ENCODE measurements at places on chromosomes 5 and 9. TPM values are rescaled to one million over a fixed set of nuclear protein-coding genes. Genes with fewer than 3 reads are reported as not detected.

KIAA0825 gene
- 5.5 TPM for total RNA-seq

ADAMTS13 gene
- total RNA-seq: 1.9 TPM

- no peak for DNase-seq
Observed at GRCh38 chr9:69171049-69171448, 3.0 kb upstream of the TJP2 start.

BNIP1 gene
- 8.4 TPM for total RNA-seq

GFPT2 gene
- 13.4 TPM for total RNA-seq

- peak; percentile 57 for DNase-seq
Observed at GRCh38 chr9:27385606-27386322, 88.8 kb upstream of the EQTN start.

DNA sequence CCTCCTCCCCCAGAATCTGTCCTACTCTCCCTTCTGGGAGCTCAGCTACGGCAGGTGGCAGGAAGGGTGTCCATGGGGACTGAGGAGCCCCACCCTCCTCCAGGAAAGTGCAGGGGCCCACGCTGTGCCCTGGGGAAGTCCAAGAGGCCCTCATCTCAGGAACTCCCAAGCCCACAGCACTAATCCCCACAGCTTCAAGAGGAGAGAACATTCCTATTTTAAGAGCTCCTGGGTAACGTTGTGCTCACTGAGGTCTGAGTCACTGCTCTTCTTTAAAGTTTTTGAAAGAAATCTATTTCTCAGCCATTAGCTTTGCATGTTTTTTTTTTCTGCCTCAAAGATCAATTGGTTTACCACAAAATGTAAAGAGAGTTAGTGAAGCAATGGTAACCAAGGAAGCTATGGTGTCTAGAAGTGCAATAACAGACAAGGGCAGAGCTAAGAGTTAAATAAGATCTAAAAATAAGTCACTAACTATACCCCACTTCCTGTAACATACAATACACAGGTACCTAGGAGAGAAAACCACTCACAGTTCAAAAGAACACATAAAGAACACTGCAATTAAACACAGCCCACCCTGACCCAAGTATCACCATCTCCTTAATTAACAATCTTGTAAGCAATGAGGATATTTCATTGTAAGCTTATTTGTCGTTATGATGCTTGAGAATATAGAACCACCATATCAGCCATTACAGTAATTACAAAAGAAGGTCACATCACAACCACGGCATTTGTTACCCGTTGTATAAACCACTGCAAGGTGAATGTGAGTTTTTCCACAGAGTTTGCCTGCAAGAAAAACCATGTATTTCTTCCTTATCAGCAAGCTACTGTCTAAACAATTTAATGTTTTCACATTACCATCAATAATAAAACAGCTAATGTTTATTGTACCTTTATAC is 382.3 kb upstream of the SLC30A5 start:
- no peak for DNase-seq

DNA sequence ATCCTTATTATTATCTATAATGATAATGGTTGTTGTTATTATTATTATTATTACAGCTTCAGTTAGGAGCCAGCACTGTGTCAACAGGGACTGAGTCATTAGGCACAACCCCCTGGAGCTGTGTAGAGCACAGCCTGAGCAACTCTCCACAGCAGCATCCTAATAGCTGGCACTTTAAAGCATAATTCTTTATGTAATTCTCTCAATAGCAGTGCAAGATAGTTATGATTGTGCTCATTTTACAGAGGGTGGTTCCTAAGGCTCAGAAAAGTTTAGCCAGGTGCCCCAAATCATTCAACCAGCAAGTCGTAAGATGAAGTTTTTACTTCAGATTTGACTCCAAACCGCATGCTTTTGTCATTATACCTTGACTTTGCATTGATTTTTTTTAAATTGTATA is 390.3 kb downstream of the ANXA1 start:
- no peak for DNase-seq

DNA sequence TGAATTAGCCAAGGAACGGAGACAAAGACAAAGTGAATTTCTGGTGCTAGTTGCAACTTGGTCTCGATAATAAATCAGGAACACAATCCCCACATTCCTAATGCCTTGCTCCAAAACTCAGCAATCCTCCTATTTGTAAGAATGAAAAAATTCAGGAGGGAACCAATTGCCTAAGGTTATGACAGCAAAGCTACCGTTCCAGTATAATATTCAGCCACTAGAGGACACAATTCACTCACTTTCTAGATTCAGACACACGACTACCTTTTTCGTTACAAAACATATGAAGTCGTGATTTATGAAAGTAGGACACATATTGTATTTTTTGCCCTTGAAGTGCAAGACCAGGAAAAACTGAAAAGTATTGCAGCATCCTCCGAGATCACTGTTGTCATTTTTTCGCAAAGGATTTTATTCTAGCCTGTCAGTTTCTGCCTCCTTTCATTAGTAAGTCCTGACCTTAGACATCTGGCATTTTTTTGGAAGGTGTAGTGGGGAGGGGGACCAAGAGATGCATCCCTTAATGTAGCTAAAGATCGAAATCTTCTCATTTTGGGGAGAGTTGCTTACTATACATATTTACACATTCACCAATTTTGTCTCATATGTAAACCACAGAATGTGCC is 133.1 kb downstream of the DOCK8 start:
- DNase-seq: no peak

GRCh38 chr9:3138231-3139229 is 294.6 kb upstream of the PUM3 start:
- DNase-seq: no peak

DNA sequence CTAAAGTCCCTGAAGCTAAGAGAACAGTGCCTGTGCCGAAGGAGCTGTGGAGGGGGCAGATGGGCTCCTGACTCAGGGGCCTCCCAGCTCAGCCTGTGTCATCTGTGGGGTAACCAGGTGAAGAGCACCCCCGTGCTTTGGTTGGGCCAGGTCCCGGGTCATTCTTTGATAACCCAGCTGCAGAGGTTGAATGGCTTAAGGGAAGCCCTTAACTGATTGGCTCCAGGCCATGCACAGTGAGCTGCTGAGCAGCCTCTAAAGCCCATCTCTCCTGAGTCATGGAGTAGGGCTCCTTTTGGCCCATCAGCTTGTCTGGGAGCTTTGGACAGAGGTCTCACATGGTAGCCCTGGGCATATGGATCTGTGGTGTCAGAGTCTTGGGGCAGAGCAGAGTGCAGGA is 28.7 kb downstream of the COL27A1 start:
- DNase-seq: peak; percentile 4

- no peak for DNase-seq
Observed at GRCh38 chr9:104107799-104108198, 13.7 kb downstream of the SMC2 start.

DNA sequence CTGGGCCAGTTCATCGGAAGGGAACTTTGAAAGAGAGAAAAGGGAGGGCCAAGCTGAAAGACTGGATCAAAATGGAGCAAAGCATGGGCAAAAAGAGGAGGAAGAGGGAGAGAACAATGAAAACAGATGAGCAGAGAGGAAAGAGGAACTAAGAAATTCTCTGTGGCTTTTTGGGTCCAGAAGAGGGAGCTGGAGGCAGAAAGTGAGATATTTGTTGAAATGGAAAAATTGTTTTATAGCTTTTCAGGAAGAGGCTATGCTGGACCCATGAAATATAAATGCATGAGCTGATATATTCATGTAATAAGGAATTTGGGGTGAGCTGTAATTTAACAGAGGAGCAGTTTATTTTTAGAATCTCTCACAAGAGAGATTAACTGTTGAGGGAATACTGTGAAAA is 457.3 kb downstream of the DMAC1 start:
- no peak for DNase-seq

DNA sequence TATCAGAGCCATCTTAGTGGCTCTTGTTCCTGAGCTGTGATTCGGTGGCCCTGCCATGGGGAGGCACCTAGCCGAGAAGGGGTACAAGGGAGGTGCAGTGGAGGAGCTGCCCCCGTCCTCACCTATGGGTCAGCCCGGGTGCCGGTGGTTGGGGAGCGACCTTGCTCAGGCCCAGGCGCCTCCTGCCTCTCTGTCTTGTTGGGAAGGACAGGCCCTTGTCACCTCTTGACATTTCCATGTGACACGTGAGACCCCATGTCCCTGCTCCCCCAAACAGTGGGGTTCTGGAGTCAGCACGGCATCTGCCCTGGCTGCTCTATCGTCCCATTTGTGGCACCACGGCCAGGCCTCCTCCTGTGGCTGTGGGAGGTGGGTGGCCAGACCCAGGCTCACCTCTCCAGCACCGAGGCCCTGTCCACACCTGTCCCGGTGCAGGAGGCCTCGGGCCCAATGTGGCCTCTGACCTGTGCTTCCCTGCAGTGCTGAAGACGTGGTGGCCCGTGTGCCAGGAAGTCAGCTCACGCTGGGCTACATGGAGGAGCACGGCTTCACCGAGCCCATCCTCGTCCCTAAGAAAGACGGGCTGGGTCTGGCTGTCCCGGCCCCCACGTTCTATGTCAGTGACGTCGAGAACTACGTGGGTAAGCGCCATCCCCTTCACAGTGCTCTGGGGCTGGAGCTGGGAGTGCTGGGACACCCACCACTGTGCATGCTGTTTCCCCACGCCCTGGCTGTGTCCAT is 68.9 kb downstream of the PHF2 start:
- no peak for DNase-seq

- peak; percentile 58 for DNase-seq
Observed at GRCh38 chr9:128412120-128412790, 8.4 kb upstream of the CERCAM start.

GRCh38 chr5:111856876-111857466 is 100.0 kb upstream of the NREP start:
- DNase-seq: no peak

SPATA31C1 gene
- total RNA-seq: not detected

MRNIP gene
- total RNA-seq: 25.0 TPM

SLC36A2 gene
- total RNA-seq: not detected

DNA sequence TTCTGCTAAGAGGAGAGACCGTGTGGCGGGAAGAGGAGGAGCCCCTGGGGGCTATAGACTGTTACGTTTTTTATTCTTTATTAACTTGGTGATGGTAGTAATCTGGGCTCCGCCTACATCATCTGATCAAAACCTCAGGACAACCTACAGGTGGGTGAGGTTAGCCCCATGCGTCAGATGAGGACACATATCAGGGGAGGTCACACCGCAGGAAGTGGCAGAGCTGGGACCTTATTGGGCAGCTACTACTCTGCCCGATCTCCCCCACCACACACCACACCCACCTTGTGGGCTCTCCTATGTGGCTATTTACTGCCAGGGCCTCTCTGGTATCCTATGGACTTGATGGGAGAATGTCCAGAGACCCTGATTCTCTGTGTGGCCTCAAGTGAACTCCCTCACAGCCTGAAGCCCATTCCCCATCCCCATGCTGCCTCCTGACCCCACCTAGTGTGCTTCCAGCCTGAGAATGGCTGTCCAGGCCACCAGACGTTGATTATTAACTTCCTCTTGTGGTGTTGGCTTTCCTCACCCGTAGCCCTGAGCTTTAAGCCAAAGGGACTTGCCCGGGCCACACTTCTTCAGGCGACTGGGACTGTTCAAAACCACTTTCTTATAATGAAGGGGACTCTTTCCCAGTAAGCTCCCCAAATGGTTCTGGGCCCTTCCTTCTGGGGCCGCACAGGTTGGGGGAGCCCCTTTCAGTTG is 8.2 kb downstream of the UNC5A start:
- DNase-seq: no peak

- no peak for DNase-seq
Observed at GRCh38 chr5:134794082-134794481, 35.5 kb downstream of the DDX46 start.

GRCh38 chr5:84273517-84273883 is 111.2 kb downstream of the EDIL3 start:
- DNase-seq: no peak

- no peak for DNase-seq
Observed at GRCh38 chr5:125103459-125103858, 357.0 kb upstream of the ZNF608 start.

- peak; percentile 70 for DNase-seq
Observed at GRCh38 chr5:157917899-157918809, 59.2 kb upstream of the CLINT1 start.

GTF3C4 gene
- 14.0 TPM for total RNA-seq

GRCh38 chr5:116685069-116685468 is 110.4 kb upstream of the SEMA6A start:
- DNase-seq: no peak

DNA sequence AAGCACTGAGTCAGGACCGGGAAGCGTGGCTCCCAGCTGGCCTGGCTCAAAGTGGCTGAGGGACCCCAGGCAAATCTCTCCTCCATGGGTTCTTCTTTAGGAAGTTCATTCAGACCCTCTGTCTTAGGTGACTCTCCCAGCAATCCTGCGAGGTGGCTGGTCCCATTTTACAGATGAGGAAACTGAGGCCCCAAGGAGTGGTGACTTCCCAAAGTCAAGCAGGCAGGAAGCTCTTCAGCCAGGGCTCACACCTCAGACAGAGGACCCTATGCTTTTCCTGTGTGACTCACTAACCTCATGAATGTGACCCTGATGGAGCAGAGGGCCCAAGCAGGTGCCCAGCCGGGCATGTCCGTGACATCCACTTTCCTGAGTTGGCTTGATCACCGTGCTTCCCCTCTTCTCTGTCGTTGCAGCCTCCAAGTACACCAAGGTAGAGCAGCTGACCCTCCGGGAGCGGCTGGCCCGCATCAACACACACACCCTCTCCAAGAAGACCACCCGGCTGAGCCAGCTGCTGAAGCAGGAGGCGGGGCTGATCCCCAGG is 36.5 kb downstream of the ARHGEF37 start:
- DNase-seq: no peak

GRCh38 chr9:107737987-107738743 is 248.6 kb upstream of the KLF4 start:
- no peak for DNase-seq

LCNL1 gene
- total RNA-seq: 1.9 TPM

DNA sequence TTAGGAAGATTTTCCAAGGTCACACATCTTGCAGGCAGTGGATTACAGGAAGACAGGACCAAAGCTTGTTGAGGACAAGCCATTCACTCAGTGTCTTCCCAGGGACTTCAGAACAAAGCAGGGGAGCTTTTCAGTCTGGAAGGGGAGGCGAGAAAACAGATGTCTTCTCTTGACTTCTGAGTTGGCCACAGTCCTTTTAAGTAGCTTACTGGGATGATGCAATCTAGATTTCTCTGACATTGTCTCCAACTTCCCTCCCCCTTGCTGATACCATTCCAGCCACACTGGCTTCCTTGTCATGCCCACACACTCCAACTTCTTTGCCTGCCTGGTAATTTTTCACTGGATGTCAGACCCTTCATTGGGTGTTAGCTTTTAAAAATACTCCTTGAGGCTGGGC is 174.2 kb upstream of the TBC1D2 start:
- no peak for DNase-seq

DNA sequence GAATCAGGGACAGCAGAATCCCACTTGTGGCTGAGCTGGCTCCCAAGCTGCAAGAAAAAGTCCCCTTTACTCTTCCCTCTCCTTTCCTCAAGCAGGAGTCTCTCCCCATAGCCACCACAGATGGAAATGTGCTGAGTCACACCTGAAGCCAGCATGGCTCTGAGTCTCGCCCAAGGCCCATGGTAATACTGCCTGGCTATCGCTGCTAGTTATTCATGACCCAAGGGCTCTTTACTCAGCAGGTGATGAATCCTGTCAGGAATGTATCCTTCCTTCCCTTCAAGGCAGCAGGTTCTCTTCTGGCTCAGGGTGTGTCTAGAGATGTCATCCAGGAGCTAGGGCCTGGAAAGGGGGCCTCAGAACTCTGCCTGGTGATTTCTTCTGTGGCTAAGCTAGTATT is 403.3 kb upstream of the PTPRD start:
- no peak for DNase-seq
